ENCODE measurements at places on chromosomes 1 and 21.

GRCh38 chr21:28439251-28439650, 553.4 kb downstream of the LTN1 start:
- no peak for DNase-seq

GRCh38 chr1:110004583-110004982, 20.0 kb downstream of the AHCYL1 start:
- DNase-seq = no peak

DNA sequence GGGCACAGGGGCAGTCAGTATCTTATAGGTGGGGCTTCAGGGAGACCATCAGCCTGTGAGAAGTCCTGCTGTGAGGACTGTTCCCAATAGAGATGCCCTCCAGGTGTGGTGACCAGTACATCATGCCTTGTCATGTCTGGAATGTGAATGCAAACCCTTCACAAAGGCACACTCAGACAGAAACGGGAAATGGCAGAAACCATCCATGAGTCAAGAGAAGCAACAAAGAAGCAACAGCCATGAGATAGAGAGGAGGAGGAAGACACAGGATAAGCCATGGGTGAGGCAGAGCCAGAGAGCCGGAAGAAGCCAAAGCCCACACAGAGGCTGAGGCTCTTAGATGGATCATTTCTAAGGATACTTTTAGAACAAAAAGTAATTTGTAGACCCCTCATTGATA, 20.1 kb upstream of the ZP4 start:
- DNase-seq = no peak

- DNase-seq = no peak
Observed at GRCh38 chr1:237367758-237368157, 325.8 kb downstream of the RYR2 start.

- no peak for DNase-seq
Observed at GRCh38 chr1:6424619-6425593, at the start of gene ESPN. TSS of gene ESPN (plus strand) at chr1:6424776. CDS start at chr1:6424956, 180 bp downstream.

- DNase-seq = no peak
Observed at GRCh38 chr1:57860931-57861565, 437.2 kb upstream of the DAB1 start.

DNA sequence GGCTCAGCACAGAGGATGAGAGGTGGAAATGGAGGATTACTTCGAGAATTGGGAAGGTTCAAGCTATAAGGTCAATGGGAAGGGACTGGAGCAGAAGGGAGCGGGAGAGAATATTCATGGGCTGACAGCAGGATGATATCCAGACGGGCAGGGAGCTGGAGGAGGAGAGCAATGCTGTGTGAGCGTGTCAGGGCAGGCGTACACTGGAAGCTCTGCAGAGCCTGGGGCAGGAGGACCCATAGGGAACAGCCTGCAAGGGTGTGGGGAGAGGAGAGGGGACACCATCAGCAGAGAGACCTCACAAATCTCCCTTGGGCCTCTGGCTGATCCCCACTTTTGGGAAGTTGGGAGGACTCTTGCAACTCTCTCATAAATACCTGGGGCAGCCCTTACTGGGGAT, 13.7 kb downstream of the CSF1 start:
- DNase-seq = no peak

DNA sequence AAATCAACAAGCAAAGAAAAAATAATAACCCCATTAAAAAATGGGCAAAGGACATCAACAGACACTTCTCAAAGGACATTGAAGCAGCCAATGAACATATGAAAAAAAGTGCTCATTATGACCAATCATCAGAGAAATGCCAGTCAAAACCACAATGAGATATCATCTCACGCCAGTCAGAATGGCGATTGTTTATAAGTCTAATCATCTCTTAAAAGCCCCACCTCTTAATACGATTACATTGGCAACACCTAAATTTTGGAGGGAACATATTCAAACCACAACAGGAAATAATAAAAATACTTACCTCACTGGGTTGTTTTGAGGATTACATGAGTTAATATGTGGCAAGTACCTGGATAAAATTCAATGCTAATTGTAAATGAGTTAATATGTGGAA, 57.1 kb upstream of the PLPPR4 start:
- no peak for DNase-seq

- DNase-seq = no peak
Observed at GRCh38 chr1:62384276-62385005, 52.4 kb upstream of the USP1 start.

GRCh38 chr1:202794051-202794740, 14.0 kb downstream of the KDM5B start:
- DNase-seq = no peak

DNA sequence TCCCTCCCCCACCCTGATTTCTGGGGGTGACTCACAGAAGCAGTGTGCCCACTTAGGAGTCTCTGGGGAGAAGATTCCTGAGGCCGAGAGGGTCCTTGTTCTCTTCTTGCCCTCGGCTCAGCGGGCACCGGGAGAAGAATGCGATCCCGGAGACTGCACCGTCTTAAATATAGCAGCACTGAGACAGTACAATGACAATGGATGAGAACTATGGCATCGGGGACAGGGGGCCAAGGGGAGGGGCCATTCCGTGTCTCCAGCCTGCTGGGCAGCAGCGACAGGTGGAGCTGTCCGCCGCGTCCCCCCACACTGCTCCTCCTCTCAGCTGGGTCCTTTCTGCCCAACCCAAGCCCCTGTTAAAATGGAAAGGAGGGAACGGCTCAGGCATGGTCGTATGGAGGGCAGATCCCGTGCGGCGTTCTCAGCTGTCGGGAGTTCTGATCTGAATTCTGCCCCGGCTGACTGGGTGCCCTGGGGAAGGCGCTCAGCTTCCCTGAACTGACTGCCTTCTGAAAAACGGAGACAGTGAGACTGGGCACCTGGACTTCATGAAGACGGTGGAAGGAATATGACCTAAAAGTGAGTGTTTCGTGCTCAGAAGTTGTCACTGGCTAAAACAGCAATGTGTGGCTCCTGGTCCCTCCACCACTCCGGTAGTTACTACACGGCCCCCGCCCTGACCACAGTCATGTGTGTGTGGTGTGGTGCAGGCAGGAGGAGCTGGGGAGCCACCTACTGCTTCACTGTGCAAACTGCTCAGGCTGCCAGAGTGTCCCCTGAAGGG, at the start of gene MYOM3:
TSS of gene MYOM3 (minus strand) at position 140 of the 784 bp plus-strand sequence. CDS start 3,499 bp downstream, outside the sequence.
- no peak for DNase-seq

- no peak for DNase-seq
Observed at GRCh38 chr1:203228670-203229069, 803 bp downstream of the CHIT1 start.

- DNase-seq = no peak
Observed at GRCh38 chr1:91851130-91852010, 34.6 kb downstream of the TGFBR3 start.

- DNase-seq = no peak
Observed at GRCh38 chr1:156486421-156487344, 13.9 kb downstream of the MEF2D start.

DNA sequence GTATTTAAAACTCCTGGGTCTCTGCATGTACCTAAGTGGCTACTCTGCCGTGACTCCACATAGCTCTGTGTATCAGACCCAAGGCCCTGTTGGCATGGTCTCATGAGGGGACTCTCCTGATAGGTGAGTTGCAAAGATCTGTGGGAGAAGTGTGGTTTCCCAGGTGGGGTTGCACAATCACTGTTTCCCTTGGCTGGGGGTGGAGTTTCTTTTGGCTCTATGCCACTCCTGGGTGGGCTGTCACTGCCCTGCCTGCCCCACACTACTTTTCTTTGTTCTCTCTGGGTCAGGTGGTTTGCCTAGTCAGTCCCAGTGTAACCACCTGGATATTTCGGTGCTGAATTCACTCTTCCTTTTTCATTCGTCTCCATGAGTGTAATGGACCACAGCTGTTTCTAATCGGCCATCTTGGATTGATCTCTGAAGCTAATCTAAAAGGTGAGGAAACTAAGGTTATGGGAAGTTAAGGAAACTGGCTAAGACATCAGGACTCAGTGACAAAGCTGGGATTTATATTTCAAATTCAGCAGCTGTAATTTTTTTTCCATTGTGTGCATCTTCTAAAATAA, 97.1 kb upstream of the CACYBP start:
- no peak for DNase-seq

DNA sequence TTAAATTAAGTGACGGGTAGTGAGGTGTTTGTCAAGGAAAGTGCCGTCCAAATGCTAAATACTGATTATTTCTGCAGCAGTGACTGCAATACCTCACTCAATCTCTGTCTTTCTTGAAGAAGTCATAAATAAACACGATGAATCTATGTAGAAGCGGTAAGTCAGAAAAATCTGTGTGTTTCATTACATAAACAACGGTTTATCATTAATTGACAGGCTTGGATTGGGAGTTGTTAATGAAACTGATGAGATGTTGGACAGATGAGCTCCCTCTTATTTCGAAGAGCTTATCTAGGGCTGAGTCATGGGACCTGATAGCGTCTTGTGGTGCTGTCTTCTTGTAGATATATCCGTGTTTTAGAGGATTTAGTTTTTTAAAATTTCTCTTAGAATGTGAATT, 92.2 kb upstream of the SAMD11 start:
- no peak for DNase-seq

- DNase-seq = no peak
Observed at GRCh38 chr1:227911376-227911775, 36.4 kb downstream of the WNT9A start.

DNA sequence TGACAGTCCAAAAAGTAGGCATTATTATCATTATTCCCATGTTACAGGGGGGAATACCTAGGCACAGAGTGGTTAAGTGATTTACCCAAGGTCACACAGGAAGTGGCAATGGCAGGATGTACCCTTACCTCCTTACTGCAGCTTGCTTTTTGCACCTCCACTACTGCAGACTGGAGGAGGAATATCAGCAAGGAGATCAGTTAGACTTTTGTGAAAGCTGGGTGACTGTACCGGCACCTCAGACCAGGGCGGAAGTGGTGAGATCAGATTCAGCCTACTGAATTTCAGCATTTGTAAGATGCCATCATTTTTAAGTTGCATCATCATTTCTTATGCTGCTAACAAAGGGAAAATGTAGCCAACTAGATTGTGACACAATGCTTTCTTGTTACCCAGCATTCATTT, 4.5 kb downstream of the ADARB1 start:
- no peak for DNase-seq

DNA sequence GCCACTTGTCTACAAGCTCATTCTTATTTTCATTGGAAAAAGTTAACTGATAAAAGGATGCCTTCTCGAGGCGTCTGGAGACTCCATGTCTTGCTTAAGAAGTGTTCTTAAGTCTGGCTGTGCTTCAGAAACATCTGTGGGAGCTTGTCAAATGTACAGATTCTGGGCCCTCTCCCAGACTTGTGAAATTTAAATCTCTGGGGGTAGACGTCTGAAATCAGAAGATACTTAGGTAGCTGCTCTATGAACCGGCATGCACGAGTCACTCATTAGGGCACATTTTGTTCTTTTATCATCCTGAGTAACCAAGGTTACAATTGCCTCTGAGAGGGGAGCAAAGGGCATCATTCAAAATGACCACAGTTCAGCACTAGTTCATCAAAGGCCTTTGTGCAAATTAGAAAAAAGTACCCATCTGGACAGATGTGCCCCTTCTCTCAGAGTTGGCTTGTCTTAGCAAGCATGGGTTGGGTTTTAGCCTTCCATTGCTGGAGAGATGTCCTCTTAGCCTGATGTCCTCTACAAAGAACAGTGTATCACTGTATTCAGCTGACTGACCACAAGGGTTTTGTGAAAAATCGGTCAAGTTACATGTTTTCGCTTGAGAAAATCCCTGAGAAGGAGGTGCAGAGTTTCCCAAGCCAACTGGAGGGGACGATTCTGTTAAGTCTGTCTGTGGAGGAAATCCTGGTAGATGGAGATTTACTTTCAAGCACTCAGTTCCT, 156.9 kb downstream of the ASTN1 start:
- DNase-seq = no peak

GRCh38 chr1:47713975-47714767, 276.3 kb downstream of the FOXD2 start:
- DNase-seq = no peak

DNA sequence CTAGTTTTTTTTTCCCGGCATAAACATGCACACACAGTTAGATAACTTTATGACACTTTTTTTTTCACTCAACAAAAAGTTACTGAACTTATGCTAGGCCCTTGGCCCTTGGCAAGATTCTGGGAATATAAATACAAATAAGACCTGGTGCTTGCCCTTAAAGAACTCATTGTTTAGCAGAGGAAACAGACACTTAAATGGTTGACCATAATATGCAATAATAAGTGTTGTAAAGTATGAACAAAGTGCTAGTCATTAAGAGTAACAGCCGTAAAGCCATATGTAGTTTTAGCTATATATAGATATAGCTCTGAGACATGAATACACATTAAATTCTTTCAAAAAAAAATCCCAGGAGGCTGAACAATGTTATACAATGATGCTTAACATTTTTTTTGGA, 198.3 kb downstream of the CYYR1 start:
- no peak for DNase-seq

Measured in cortex of kidney (tissue), 1 donor.